Brain (organoid and tissue), 16 donors: ENCODE measurements at places on chromosomes 11 and 22. TPM values are rescaled to one million over a fixed set of nuclear protein-coding genes. Genes with fewer than 3 reads are reported as not detected.

- DNase-seq = no peak
Observed at GRCh38 chr11:120517390-120517761, 5.8 kb downstream of the GRIK4 start.

- DNase-seq = peak; percentile 58
Observed at GRCh38 chr11:65502555-65503367, 3.9 kb downstream of the MALAT1 start.

DNA sequence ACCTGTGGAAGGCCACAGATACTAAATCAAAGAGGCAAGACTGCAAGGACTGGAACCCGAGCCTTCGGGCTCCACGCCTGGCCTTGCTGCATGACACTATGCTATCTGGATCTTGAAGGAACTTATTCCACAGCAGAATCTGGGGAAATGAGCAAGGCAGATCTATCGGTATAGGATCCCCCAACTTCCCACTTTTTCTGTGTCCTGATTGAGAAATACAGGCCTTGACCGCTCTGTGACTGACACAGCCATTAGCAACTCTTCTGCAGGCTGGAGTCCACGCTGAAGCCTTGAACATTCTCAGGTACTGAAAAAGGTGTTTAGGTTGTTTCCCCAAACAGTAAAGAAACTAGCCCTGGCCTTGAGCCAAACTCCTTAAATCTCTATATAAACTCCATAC, 241.2 kb upstream of the NARS2 start:
- DNase-seq = no peak

GRCh38 chr22:48450188-48450825, 1377.4 kb downstream of the BRD1 start:
- no peak for DNase-seq

- DNase-seq = no peak
Observed at GRCh38 chr11:119806064-119806915, 77.3 kb upstream of the NECTIN1 start.

GRCh38 chr11:34204396-34205279, 99.2 kb downstream of the NAT10 start:
- no peak for DNase-seq

DNA sequence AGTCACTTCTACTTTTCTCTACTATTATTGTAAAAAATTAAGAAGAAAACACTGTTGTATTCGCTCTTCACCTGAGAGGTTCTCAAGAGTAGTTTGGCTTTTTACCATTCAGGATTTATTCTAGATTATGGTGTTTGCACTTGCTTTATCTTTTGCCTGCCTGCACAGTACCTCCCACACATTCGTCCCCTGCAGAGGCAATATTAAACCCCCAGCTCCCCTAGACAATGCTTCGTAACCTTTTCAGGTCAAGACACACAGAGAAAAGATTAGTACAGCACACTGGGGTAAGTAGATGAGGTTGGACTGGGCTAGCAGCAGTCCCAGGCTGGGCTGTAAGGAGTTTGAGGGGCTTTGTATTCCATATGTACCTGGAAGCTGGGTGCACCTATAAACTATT, 62.4 kb downstream of the TNRC6B start:
- no peak for DNase-seq

- DNase-seq = no peak
Observed at GRCh38 chr11:55658608-55659007, 3.4 kb upstream of the OR4C6 start.

DNA sequence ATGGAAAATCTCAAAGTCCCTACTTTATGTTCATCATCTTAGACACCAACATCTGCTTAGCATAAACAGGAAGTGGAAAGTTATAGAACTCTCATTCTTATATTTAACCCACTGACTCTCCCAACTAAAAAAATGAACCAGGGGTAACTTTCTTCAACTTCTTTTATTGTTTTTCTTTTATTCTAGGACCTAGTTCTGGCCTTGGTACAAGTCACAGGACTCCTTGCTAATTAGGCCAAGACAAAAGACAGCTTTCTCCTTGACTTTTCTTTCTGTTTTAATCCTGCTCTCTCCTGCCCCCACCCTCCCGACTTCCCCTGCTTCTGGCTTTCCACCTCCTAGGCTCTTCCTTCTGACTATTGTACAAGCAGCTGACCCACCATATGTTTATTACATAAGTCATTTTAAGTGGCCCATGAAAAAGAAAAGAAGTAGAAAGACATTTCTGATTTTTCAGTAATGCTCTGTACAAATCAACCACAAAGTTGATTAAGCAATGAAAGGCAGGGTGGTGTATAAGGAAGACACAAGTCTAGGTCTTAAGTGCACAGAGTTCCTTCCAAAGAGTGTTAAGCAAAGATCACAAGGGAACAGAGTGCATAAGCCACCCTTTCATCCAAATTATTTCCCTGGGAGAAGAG, 18.3 kb downstream of the JAML start:
- no peak for DNase-seq

DNA sequence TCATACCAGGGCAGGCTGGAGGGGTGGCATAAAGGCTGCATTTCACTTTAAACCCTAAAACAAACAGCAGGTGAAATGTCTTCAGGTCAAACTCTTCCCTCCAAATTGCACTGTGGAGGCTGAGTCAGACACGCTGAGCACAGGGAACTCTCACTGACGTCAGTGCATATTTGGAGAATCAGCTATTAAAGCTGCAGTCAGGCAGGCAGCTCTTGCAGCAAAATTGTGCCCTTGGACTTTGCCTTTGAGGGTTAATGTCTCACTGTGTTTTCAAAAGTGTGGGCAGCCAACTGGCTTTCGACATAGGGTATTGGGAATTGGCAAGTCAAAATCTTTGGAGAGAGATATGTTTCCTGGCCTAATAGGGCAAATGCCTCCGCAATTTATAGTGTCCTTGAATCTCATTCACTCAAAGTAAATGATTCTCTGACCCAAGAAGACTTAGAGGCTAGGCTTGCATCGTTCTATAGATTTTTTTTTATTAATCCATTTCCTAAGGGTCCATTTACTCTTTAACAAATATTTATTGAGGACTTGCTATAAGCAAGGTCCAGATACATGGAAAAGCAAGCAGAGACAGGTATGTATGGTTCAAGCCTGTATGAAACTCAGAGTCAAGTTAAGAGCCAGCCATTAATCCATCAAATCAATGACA, 27.7 kb upstream of the SMCO4 start:
- peak; percentile 7 for DNase-seq

- DNase-seq = no peak
Observed at GRCh38 chr11:8034106-8034585, 46.9 kb upstream of the TUB start.

DNA sequence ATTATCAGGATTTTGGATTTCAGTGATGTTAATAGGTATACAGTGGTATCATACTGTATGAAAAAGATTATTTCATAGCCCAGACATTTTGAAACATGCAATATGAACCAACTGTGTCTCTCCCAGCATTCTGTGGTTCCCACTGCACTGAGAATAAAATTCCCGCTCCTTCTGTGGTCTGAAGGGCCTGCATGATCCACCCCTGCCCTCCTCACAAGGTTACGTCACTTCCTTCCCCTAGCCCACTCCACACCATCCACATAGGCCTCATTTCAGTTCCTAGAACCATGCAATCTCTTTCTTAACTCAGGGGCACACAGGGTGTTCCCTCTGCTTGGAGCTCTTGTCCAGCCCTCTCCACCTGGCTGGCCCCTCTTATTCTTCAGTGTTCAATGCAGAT, 103.1 kb downstream of the TSPAN18 start:
- DNase-seq = no peak

DNA sequence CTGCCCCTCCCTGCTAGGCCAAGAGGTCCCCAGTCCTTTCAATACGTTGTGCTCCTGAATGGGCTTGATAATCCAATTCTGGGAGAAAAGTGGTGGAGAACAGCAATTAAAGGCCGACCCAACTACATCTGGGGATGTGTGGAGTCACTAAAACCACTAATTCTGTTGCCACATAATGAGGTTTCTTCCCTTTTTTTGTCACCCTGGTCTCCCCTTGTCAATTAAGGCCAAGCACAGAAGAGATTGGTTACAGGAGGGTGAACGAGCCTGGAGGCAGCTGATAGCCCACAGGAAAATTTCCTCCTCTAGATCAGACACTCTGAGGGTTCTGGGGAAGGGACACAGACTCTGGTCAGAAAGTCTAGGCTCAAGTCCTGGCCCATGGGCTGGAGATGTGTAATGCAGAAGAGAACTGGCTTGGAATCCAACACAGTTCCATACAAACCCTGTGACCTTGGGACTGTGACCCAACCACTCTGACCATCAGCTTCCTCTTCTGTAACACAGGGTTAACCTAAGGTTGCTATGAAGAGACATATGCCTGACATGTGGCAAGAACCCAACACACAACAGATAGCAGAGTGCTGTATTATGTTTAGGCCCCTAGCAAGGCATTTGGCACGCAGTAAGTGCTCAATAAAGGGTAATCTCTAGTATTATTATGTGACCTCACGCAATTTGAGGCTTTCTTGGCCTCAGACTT, 146.4 kb downstream of the CHST1 start:
- no peak for DNase-seq

GRCh38 chr22:41902016-41902415, 12.9 kb downstream of the SHISA8 start:
- DNase-seq = no peak

- no peak for DNase-seq
Observed at GRCh38 chr11:96713301-96713700, 323.5 kb downstream of the JRKL start.

DNA sequence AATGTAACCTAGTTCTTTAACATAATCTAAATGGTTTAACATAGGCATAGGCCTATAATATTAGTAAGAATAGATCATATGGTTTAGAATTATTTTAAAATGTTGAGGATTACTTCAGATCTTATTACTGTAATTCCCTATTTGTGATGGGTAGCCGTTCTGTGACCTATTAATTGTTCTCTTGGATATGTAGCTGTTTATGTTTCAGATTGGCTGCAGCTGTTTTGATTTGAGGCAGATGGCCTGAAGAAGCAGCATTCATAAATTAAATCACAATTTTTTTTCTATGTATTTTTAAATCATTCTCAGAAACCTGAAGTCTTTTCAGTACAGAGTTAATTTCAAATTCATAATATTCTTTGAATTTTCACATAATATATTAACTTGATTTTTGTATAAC, 104.5 kb downstream of the PDE3B start:
- DNase-seq = peak; percentile 9

- no peak for DNase-seq
Observed at GRCh38 chr11:62792202-62792575, 383 bp upstream of the TMEM223 start.

DNA sequence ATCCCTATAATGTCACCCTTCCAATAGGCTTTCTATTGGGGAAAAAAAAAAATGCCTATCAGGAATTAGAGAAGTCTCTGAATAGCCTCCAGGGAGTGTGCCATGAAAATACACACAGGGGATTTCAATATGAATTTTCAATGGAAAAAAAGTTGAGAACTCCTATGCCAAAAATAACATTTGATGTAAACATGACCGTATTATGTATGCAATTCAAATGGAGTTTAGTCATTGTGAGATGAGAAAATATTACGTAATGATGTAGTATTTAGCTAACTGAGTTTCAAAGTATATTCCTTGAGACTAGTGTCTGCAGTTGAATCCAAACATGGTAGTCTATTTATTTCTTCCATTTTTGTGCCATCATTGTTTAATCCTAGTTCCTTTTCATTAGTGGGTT, 182.3 kb downstream of the BLID start:
- DNase-seq = no peak

DNA sequence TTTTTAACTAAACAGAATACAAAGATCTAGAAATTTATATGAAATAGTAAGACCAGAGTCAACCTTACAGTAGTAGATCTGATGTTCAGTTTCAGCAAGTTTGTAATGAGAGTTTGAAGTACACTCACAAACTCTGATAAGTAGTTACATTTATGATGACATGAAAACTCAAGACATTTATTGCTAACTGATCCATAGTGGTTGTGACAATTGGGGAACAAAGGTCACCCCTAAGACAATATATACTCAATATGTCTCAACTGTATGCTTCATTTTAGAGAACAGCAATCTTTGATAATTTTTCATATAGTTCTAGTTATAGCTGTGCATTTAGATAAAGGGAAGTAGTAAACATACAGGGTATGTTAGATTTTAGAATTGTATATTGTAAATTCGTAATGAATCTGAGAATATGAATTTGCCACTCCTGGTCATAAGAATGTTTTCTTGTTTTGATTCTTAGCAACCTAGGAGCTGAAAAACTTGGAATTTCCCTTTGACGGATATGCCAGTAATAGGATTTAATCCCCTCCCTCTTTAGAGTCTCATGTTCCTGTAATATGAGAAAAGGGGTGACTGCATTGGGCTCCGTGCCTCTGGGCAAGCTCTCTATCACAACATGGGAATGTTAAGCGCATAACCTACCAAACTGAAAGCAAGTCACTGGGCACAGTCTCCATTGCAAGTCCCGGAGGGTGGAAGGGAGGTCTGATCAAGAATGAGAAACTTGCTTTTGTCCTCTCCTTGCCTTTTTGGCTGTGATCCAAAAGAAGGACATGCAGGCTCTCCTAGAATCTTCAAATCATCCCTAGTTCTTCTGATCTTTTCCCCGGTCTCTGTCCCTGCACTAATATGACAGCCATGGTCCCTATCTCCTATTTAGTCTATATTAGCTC, 11.4 kb downstream of the OR10D3 start:
- no peak for DNase-seq

- DNase-seq = peak; percentile 41
Observed at GRCh38 chr11:24386546-24387397, 110.1 kb upstream of the LUZP2 start.

DNA sequence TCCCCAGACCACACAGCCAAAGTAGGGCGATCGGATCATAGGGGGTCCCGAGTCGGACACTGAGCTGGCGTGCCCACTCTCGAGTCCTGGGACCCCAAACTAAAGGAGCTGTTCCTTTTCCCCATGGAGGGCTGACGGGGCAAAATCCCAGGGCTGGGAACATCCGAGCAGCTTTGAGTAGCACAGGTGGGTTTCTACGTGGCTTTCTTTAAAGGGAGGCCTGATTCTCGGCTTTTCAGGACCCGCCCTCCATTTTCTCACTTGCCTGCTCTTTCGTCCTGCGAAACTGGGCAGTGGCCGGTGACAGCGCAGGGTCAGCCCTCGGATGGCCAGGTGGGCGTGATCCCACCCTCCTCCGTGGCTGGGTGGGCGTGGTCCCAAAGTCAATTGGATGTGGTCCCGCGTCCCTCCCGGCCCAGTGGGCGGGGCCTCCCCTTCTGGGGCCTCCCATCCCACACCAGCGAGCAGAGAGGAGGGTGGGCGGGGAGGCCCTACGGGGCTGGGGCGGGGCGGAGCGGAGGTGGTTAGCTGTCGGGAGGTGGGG, 17.5 kb upstream of the TXNRD2 start:
- DNase-seq = peak; percentile 78

- DNase-seq = peak; percentile 6
Observed at GRCh38 chr11:130313383-130314183, 1.1 kb downstream of the ZBTB44 start.

Gene MOV10L1
- 0.58 TPM for polyA plus RNA-seq

Gene OR6A2
- polyA plus RNA-seq = not detected

Gene FIBP
- polyA plus RNA-seq = 143 TPM

Gene TREH
- not detected for polyA plus RNA-seq

Gene SAA2
- not detected for polyA plus RNA-seq

Gene CNGA4
- 6.1 TPM for polyA plus RNA-seq

Gene FAM181B
- 6.2 TPM for polyA plus RNA-seq

Gene CEP57
- 23.0 TPM for polyA plus RNA-seq

Gene OR10D3
- polyA plus RNA-seq = not detected

Gene LYVE1
- polyA plus RNA-seq = 4.1 TPM

Gene ISX
- polyA plus RNA-seq = 0.63 TPM

Gene NXPE2
- polyA plus RNA-seq = not detected

Gene OR52I1
- not detected for polyA plus RNA-seq
